ENCODE measurements at places on chromosomes 2 and 18.

DNA sequence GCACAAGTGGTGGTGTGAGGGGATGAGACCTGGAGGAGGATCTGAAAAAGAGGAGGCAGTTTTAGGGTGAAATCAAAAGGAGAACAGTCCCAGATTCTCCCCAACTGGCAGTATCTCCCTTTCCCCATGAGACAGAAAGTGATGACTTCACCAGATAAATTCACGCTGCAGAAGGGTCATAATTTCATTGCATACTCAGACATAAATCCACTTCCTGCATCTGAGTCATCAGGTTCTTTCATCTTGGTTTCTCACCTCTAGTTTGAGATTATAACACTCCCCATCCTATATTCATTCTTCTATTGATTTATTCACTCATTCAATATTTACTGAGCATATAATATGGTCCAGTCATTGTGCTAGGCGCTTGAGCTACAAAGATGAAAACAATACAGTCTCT is 64.7 kb downstream of the CCDC148 start:
- DNase-seq = no peak

DNA sequence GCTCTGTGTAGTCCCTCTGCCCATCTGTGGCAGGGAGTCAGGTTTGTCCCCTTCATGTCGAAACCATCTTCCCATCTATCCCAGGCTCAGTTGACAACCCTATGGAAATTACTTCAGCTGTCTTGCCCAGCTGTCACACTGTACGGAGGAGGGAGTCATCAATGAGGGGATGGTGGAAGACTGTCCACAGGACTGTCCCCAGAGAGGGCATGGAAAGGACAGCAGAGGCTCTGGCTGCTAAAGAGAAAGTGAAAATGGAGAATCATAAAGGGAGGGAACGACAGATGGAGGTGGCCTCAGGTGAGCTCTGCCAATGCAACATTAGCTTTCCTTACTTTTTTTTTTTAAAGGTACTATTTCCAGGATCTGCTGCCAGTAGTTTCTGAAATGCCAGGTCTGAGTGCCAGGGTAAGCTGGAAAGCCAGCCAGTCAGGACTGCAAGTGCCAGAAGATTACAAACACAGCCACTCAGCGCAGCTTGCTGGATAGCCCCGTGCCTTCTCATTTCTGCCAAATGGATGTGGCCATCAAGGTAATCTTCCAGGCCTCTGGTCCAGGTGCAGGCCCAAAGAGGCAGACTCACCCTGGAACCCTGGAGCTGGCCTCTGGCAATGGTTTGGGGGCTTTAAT is 192.8 kb downstream of the AGPS start:
- no peak for DNase-seq

GRCh38 chr18:48663096-48663930 is 124.5 kb downstream of the CTIF start:
- DNase-seq = no peak

DNA sequence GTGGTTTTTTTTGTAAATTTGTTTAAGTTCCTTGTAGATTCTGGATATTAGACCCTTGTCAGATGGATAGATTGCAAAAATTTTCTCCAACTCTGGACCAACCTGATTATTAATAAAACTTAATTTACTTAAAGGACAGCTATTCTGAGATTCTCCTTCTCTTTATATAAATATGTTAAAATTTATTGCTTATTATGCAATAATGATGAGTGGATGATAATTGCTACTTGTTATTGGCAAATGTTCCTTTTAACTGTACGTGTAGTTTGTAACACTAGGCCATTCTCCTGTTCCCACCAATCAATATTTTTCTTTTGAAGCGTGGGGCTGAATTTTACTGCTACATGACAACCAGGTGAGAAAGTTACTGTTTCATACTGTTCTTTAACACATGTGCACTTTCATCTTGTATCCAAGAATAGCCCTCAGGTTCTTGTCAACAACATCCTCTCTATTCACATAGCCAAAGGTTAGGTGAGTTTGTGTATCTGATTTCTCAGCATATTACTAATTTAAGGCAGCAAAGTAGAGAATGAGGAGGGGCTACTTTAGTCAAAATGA is 16.6 kb upstream of the STK17B start:
- no peak for DNase-seq

GRCh38 chr2:100184055-100184737 is 41.8 kb upstream of the AFF3 start:
- no peak for DNase-seq
